Lower leg skin (tissue), 4 donors: ENCODE measurements at places on chromosomes 11 and 22. TPM values are rescaled to one million over a fixed set of nuclear protein-coding genes. Genes with fewer than 3 reads are reported as not detected.

DNA sequence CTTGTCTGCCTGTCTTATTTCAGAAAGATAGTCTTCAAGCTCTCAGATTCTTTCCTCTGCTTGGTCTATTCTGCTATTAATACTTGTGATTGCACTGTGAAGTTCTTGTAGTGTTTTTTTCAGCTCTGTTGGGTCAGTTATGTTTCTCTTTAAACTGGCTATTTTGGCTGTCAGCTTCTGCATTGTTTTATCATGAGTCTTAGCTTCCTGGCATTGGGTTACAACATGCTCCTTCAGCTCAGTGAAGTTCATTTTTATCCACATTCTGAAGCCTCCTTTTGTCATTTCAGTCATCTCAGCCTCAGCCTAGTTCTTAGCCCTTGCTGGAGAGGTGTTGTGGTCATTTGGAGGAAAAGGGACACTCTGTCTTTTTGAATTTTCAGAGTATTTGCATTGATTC lies 15.5 kb upstream of the DEPDC7 start:
- no peak for DNase-seq

Gene VSIG2
- total RNA-seq: 0.30 TPM

DNA sequence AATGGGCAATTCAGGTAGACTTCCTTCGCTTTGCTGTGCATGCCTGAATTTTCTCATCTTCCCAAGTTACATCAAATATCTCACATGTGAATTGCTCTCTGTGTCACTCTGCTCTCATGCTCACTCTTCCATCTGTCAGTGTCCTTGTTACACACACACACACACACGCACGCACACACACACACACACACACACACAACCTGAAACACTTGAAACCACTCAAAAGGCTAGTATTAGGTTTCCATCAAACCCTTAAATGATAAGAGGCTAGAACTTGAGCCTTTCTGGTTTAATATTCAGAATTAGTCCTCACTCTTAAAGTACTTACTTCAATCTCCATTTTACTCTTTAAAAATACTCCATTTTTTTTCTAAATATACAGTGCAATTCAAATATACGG lies 282.4 kb downstream of the C11orf87 start:
- DNase-seq: no peak

DNA sequence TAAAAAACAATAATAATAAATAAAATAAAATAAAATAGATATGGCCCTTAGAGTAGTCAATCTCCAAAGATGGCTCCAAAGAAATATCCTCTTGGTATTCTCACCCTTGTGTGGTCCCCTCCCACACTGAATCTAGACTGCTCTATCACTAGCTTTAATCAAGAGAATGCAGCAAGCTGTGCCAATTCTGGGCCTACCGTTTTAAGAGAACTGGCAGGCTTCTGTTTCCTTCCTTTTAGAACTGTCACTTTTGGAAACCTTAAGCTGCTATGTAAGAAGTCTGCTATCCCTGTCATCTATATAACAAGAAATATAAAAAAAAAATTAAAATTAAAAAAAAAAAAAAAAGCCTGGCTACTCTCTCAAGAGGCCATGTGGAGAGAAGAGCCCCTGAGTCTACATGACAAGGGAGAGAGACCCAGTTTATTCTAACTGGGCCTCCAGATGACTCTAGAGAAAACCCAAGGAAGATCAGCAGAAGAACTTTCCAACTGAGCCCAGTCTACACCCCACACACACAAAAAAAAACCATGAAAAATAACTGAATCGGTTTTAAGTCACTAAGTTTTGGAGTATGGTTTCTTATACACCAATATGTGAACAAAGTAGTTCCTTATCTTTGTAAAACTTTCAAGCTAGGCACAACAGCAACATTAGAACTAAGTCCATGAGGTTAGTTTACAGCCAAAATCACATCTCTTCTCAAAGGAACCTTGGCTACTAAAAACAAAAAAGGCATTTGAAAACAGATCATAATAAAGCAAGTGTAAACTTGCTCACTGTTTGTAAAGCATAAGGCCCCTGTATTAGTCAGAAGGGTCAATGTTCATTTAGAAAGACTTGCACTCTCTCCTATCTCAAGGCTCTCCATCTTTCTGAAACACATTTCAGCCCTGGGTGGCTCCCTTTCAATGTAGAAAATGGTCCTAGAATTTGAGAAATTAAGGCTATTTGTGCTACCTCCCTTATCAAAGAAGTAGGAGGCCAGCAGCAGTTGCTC lies 67.3 kb downstream of the AMBRA1 start:
- no peak for DNase-seq

DNA sequence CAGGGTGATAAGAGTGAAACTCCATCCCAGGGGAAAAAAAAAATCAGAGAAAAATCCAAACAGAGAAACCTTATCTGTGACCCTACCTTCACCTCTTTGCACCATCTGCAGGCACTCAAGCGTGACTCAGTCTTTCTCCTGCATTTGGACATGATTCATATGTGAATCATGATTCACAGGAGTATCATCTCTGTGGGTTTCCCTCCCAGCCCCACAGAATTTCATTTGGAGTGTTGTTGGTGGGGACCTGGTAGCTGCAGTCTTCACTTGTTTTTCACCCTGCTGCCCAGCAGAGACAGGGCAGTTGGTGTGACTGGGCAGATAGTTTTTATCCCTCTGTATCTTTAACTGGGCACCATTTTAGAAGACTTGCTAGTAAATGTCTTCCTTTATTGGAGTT lies 75.7 kb downstream of the DEPDC5 start:
- no peak for DNase-seq

DNA sequence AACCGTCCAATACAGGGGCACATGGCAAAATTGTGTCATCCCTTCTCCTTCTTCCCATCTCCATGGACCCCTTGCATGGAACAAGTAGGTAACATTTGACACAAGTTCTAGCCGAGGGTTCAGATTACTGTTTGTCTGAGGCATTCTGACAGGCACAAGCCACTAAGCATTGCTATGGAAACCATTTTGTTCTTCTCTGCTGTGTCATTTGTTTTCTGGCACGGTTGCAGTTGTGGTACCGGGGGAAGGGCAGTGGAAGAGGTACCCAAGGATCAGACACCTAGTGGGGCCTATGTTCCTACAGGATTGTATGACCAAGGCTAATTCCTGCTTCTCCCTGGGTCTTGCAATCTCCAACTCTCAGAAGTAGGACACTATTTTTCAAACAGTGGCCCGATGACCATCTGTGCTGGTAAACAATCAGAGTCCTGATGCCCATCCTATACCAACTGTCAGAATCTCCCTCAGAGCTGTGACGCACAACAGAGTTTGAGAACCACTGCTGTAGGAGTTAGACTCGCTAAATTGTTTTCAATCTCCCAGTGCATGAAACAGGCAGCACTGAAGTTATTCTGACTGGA lies 69.3 kb downstream of the KCNC1 start:
- no peak for DNase-seq

Gene ISX
- not detected for total RNA-seq

GRCh38 chr22:29204455-29205183 lies 1.1 kb upstream of the EMID1 start:
- DNase-seq: no peak

Gene MRGPRX3
- not detected for total RNA-seq

GRCh38 chr11:126716456-126717083 lies 284.0 kb downstream of the KIRREL3 start:
- DNase-seq: no peak

- DNase-seq: peak; percentile 78
Observed at GRCh38 chr22:45577746-45578523, 75.3 kb downstream of the FBLN1 start.

Gene TRIM49D1
- total RNA-seq: not detected

GRCh38 chr11:128512474-128512996 lies 74.8 kb downstream of the ETS1 start:
- no peak for DNase-seq

DNA sequence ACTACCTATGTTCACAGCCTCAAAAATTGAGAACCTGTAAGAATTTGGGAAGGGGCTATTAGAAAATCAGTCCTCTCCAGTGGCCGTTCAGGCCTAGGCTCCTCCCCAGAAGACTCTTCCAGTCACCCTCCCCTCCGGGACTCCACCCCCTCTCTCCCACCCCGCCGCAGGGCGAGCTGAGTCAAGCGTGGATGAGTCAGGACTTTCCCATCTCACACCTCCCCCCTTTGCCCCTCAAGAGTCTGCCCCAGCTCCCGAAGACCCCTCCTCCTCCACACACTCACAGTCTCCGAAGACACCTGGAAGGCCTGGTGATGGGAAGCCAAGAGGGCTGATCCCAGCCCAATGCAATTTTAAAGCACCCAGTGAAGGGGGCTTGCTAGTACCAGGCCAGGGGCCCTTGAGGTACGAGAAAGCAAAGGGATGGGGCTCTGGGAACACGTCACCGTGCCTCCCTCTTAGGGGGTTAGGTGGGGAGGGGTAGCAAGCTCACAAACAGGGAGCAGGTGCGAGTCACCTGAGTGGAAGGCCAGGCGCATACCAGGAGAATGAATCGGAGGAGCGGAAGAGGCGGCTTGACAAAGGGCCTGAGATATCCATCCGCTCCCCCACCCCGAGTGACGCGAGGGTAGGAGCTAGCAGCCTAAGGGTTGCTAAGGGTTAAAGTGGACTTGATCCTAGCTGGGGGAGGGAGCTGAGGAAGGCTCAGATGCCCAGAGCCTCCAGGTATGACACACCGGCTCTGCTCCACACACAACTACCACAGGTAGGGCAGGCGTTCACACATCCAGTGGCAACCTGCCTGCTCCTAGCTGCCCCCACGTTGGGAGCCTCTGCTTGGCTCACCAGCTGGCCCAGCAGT lies 13.6 kb downstream of the BCL9L start:
- DNase-seq: peak; percentile 98

GRCh38 chr11:116164843-116165242 lies 607.9 kb downstream of the BUD13 start:
- DNase-seq: peak; percentile 0

Gene DCHS1
- total RNA-seq: 6.5 TPM

Gene FAM111B
- 2.2 TPM for total RNA-seq

Gene CPT1A
- total RNA-seq: 23.4 TPM

- DNase-seq: no peak
Observed at GRCh38 chr11:119065369-119065768, 2.2 kb upstream of the VPS11 start.

- no peak for DNase-seq
Observed at GRCh38 chr11:110295086-110295485, 1.3 kb downstream of the RDX start.

GRCh38 chr11:33552756-33553155 lies 147.9 kb downstream of the C11orf91 start:
- no peak for DNase-seq

Gene ELF5
- total RNA-seq: 1.9 TPM

DNA sequence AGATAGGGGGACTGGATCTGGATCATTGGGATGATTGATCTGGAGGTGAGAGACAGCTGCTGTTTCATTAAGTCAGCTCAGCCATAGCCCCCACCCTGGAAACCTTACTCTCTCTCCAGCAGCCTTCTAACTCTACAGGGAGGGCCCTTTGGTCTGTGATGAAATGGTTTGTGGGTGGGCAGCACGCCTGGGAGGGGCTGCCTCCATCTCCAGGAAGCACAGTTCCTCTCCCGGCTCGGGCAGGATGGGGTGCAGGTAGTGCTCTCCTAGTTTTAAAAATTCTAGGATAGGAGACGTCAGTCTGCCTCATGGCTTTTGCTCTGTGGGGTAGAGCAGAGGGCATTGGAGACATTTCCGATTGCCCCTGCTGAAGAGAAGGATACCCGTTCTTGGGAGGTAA lies 89.7 kb downstream of the CEP164 start:
- DNase-seq: no peak

- DNase-seq: no peak
Observed at GRCh38 chr11:45366619-45367190, 80.6 kb upstream of the SYT13 start.

DNA sequence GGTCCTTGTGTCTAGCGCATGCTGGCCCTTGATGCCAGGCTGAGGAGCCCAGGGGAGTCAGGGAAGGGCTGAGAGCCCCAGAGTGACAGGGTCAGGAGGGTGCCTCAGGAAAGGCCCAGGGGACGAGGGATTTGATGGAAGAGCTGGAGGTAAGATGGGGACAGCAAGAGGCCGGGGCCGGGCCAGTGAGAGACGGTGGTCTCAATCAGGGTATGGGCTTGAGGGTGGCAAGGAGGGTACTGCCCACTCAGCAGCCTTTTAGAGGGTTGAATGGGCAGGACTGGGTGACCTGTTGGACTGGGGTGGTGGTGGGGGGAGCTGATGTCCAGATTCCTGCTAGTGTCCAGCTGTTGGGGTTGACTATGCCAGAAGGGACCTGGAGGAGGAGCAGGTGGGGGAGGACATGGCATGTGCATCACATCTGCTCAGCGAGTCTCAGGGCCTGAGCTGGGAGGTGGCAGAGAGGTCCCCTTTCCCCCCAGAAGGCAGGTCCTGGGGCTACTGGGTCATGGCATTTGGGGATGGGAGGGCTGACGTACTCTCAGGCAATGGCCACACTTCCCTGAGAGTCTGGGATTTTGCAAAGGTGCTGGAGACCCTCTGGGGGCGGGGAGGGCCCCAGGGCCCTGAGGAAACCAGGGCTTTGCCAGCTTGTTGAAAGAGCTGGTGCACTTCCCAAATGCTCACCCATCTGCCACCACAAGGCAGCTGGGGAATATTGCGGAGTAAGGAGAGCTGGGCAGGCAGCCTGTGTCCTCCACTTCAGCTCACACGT lies 18.4 kb downstream of the MYO7A start:
- no peak for DNase-seq

GRCh38 chr22:49381595-49382450 lies 445.9 kb downstream of the BRD1 start:
- peak; percentile 76 for DNase-seq

GRCh38 chr11:17807034-17807433 lies 72.5 kb downstream of the KCNC1 start:
- no peak for DNase-seq

DNA sequence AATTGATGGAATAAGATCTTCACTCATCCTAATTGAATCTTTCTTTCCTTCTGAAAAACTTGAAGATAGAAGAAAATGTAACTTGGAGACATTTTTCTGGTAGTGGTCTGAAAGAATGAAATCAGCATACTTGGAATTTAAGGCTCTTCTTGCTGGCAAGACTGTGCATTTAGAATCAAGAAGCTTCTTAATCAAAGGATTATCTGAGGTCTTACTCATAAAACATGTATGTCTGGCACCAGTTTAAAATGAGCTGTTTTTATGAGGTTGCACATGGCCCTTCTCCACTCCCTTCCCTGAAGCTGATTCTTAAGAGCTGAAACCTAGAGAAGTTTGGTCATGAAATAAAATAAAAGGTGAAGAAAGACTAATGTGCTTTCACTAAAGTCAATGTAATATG lies 77.3 kb downstream of the ARHGEF12 start:
- no peak for DNase-seq

- DNase-seq: no peak
Observed at GRCh38 chr11:86861810-86862209, 61.5 kb downstream of the PRSS23 start.

Gene SCUBE1
- 0.34 TPM for total RNA-seq

Gene ATL3
- total RNA-seq: 75.5 TPM
